ENCODE measurements at places on chromosomes 1 and 21.

GRCh38 chr1:212568978-212569537 lies 39.5 kb upstream of the ATF3 start:
- DNase-seq: no peak

GRCh38 chr1:48726139-48726538 lies 50.6 kb downstream of the BEND5 start:
- DNase-seq: no peak

- DNase-seq: no peak
Measured at GRCh38 chr1:25740071-25740470, 59.9 kb upstream of the SELENON start.

GRCh38 chr1:67361641-67362040 lies 54.0 kb downstream of the IL12RB2 start:
- no peak for DNase-seq

DNA sequence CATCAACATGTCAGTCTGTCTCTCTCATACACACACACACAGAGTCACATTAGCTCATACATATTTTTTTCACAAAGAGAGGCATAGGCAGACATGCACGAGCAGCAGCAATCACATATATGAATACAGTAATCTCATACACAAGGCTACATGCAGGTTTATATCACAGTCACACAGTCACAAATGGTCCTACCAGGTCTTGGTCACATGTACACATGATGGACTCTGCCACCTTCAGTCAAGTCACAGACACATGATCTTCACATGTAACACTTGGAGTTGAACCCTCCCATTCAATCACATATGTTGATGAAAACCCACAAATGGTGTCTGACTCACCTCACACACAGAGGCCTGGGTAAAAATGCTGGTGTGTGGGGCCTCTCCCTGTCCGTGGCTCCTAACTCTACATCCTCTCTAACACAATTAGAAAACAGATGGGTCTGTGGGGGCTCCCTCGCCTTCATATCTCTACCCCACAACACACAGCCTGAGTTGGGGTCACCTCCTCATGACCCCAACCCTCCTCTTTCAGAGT lies 27.9 kb downstream of the RIMS3 start:
- DNase-seq: peak; percentile 45

GRCh38 chr1:27416387-27417111 lies 24.1 kb downstream of the GPR3 start:
- no peak for DNase-seq

- no peak for DNase-seq
Measured at GRCh38 chr1:14735841-14736240, 137.4 kb downstream of the KAZN start.

- no peak for DNase-seq
Measured at GRCh38 chr1:185351734-185352466, 34.9 kb upstream of the IVNS1ABP start.

DNA sequence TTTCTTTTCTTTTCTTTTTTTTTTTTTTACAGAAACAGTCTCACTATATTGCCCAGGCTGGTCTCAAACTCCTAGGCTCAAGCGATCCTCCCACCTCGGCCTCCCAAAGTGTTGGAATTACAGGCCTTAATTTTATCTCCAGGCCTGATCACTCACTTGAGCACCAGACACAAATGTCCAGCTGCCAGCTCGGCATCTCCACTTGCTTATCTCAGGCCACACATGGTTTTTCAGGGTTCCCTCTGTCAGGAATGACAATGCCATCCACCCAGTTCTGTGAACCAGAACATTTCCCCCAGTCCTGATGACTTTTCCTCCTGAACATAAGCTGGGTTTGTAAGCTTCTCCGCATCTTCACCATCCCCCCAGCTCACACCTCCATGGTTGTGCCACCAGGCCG lies 44.6 kb upstream of the ZNF281 start:
- peak; percentile 27 for DNase-seq

DNA sequence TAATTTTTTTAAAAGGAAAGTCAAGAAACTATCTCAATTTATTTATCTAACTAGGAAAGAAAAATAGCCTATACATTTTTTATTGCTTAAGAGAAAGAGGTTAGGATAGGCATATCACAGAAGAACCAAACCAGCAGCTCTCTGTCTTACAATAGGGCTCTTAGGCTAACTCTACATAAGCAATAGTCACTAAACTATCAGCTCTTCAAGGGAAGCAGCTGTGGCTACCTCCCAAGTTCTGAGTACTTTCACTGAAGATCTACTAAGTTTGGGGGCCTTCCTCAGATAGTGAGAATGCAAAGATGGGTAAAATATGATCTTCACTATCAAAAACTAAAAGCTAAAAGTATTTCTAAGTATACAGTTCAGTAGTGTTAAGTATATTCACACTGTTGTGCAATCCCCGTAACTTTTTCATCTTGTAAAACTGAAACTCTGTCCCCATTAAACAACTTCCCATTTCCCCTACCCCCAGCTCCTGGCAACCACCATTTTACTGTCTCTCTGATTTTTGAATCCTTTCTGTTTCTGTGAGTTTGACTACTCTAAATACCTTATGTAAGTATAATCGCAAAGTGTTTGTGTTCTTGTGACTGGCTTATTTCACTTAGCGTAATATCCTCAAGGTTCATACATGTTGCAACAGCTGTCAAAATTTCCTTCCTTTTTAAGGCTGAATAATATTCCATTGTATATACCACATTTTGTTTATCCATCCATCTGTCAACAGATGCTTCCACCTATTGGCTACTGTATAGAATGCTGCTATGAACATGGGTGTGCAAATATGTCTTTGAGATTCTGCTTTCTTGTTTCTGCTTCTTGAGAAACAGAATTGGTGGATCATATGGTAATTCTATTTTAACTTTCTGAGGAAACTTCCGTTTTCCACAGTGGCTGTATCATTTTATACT lies 73.3 kb downstream of the ACBD6 start:
- no peak for DNase-seq

DNA sequence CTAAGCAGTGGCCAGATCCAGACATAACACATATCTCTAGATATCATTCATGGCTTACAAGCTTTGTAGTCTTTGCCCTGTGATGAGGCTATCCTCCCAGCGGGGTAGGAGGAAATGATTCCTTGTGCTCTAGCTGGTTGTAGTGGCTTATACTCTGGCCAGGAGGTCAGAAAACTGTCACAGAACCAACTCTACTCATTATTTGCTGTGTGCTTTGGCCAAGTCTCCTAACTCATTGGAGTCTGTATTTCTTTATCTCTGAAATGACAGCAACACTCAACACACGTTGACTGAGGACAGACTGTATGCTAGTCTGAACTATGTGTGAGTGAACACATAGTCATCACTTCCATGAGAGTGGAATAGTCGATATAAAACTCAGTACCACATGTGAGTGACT lies 116.7 kb upstream of the F3 start:
- no peak for DNase-seq

DNA sequence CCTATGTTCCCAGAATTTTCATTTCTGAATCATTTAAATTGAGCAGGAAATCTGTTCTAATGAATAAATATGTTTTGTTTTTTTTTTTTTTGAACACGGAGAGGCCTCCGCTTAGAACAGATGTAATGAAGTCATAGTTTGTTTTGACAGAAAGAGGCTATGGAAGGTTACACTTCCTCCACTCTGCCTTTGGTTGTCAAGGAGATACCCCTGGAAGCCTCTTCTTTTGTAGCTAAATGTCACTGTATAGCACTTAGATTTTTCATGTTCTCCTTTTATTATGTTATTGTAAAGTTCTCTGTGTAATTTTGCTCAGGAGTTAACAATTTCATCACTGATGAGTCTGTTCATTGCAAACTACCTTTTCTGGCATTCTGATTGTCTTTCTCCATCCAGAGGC lies 22.7 kb upstream of the GNG12 start:
- no peak for DNase-seq

DNA sequence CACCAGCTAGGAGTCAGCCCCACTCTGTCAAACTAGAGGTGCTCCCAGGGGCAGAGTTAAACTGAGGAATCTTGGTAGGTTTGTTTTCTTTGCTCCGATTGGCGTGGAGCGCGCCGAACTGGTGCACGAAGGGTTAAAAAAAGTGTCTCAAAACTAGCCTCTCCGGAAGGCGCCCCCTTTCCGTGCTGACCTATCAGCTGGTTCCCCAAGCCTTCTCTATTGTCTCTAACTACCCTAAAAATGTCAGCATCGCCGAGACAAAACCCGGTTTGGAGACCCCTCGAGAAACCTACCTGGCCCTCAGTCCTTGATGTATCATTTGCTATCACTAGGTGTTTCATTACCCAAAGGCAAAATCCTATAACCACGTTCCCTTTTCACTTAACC lies 2.2 kb downstream of the TGFB2 start:
- DNase-seq: no peak

GRCh38 chr1:20551945-20552727 lies at the start of gene FAM43B:
TSS of gene FAM43B (plus strand) at chr1:20552573. CDS start at chr1:20552974, 401 bp downstream.
- peak; percentile 10 for DNase-seq

DNA sequence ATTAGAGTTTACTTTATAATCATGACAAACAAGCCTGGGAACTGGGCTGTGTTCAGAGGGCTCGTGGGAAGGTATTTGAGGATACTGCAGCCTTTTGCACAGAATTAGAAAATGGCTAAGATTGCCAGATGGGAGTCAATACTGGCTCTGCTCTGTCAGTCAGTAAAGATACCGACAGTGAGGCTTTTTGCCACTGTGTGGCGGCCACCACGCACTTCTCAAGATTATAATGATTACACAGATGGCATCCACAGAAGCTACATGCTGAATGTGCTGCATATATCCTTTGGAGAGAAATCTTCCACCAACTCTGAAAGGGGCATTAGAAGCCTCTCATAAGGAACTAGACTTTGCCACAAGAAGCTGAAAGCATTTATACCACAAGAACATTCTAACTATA lies 213.4 kb upstream of the PTBP2 start:
- no peak for DNase-seq

- DNase-seq: no peak
Measured at GRCh38 chr1:200610846-200611245, 9.7 kb downstream of the KIF14 start.

- DNase-seq: no peak
Measured at GRCh38 chr1:235888119-235888643, 21.5 kb upstream of the LYST start.

- DNase-seq: peak; percentile 70
Measured at GRCh38 chr1:185317886-185318310, 855 bp upstream of the IVNS1ABP start.

- DNase-seq: no peak
Measured at GRCh38 chr21:29300807-29301138, 2.1 kb downstream of the BACH1 start.

DNA sequence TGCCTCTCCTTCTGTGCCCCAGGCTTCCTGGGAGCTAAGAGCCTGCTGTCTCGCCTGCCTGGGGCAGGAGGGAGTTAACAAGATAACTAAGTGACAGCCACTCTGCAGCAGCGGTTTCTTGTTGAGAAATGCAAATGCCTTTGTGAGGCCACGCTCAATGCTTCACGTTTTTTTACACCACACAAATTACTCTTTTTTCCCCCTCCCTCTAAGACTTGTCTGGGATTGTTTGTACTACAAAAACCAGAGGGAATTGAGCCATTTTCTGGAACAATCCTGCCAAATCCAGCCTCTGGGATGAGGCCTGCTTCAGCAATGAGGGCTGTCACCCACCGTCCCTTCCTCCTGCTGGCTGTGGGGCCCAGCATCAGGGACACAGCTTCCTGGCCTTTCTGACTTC lies 119.6 kb downstream of the ACTL8 start:
- no peak for DNase-seq

DNA sequence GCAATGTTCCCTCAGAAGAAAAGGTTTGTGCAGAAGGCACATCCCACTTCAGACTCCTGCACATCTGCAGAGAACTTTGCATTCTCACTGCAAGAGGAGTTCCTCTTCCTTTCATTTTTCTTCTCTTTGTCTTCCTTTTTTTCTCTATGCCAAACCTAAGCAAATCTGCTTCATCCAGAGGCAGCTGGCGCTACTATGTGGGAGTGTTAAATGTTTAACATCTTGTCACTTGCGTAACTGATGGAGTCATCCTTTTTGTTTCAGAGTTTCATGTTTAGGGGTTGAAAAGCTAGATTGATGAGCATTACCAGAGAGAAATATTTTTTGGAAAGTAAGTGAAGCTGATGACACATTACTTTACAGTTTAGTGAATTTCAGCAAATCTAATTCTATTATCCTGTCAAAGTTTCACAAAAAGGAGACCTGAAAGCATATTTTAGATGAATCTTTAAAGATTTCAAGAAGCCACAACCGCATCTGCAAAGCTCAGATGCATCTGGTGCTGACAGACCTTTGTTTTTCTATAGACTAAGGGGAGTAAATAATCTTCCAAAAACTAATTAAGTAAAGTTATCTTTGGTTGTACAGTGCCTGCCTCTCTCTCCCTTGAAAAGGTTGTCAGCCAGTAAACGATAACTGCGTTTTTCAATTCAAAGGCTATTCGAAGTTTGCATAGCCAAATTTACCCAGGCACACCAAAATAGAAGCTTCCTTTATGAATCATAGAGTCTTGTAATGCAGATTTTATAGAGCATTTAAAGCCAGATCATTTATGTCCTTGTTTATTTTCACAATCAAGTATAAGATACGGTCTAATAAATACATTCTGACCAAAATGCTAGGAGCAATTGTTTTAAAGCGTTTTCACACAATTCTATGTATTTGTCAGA lies 1.2 kb upstream of the LRRC53 start:
- no peak for DNase-seq

DNA sequence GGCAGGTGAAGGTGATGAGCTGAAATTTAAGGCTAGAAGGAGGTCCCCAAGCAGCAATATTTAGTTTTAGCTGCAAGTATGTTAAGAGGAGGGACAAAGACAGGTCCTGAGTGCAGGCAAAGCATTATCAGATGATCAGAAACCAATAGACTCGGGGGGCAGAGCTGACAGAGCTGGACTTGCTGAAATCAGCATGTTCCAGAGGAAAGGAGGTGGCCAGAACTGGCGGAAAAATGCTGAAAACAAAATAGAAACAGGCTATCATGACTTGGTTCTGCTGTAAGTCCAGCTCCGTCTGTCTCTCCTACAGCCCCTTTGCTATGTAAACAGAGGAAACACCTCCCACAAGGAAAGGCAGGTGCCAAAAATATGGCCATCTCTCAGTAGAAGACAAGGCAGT lies at the start of gene CD5L:
Gene CD5L (minus strand): TSS at position 101 of the 400 bp plus-strand sequence. CDS start 107 bp downstream, outside the sequence.
- DNase-seq: no peak

DNA sequence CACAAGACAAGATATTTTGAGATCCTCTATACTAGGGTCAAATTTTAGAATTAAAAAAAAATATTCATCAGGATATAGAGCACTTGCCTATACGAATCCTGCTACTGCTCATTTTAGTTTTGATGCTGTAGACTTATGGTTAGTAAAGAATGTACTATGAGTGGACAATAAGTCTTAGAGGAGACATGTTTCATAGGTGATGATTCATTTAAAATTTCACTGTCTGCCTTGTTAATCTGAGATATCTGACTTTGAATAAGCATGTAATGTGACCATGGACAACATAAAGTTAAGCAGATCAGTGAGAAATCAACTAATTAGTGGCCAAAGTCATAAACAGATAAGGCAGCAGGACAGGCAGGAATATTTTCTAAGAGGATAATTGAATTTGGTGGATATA lies 106.8 kb upstream of the HP1BP3 start:
- DNase-seq: no peak

DNA sequence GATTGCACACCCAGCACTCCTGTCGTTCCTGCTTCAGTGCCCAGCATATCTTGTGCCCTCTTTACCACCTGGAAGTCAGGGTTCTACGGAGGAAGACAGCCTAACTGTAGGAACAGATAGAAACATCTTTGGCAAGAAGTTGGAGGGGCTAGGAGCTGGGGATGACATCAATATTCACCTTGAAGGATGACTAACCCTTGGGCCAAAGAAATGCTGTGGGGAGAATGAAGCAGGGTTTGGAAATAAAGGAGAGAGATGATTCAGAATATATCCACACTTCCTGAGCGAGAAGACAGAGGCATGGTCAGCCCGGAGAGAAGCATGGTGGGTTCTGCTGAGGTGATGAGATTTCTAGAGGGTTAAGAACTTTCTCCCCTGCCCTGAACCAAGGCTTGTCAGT lies 4.6 kb upstream of the NKAIN1 start:
- no peak for DNase-seq

GRCh38 chr1:85850238-85850637 lies 142.0 kb upstream of the ZNHIT6 start:
- DNase-seq: no peak

Data from erythroblast (primary cell).